ENCODE measurements at places on chromosomes 4 and X.

- no peak for DNase-seq
Observed at GRCh38 chr4:52655506-52655905, 3.6 kb downstream of the USP46 start.

DNA sequence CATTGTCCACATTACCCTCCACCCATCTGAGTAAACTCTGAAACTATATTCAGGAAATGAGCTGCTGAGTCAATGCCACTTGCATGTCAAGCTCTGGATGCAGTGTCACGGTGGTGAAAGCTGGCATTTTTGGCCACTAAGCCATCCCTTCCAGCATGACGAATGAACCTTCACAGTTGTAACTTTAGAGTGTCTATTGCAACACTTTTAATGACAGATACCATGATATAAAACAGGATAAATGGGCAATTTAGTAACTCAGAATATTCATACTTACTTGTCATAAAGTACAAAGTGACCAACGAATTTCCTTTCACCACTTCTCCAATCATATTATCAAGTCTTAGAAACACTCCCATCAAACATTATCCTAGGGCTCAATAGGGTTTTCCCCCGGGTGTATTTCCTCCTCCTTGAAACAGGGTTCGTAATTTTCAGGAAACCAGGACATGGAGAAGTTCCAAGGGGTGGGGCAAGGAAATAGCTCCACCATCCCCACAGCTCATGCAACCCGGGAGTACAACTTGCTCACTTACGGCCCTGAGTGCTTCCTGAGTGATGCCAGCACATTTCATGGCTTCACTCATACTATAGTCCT lies 73.1 kb downstream of the MTHFD2L start:
- no peak for DNase-seq

DNA sequence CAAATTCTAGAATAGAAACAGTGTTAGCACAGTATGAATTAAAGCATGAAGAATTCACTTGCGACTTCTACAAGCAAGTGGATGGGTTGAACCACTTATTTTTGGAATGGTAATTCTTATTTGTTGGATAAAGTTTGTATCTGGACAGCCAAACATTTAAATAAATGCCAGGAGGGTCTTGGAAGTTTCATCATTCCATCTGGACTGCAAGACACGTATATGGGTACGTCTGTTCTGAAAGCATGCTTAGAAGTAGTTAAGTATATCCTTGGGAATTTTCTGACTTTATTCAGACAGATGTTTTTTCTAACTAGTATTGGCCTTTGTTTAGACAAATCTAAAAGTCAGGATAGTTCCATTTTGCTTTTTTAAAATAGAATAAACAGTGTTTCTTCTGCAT lies 77.5 kb upstream of the CASK start:
- DNase-seq, result no peak

- no peak for DNase-seq
Observed at GRCh38 chr4:156495836-156496235, 475.8 kb downstream of the PDGFC start.

- no peak for DNase-seq
Observed at GRCh38 chrX:74171465-74171864, 132.5 kb upstream of the ZCCHC13 start.

- DNase-seq, result no peak
Observed at GRCh38 chr4:186845137-186845842, 121.6 kb upstream of the FAT1 start.

DNA sequence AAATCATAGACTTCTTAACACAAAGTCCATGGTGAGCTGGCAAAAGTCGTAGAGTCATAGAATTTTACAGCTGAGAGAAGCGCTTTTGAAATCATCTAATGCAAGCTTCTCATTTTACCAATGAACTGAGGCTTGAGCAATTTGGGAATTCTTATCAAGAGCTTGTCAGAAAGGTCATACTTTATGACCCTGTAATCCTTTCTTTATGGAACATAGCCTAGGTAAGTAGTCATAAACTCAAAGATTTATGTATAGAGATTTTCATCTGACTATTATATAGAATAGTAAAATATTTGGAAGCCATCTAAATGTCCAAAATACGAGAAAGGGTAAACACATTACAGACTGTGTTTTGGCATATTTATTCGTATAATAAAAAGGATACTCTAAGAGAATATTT lies 563.5 kb downstream of the PCDH7 start:
- no peak for DNase-seq

- peak; percentile 83 for DNase-seq
Observed at GRCh38 chrX:24149351-24150050, at the start of gene ZFX. Gene ZFX, plus strand, starts transcription at chrX:24149729. Its CDS starts 23,014 bp downstream, at chrX:24172743.

- no peak for DNase-seq
Observed at GRCh38 chrX:69234624-69235023, 69.4 kb upstream of the PJA1 start.

- no peak for DNase-seq
Observed at GRCh38 chr4:20391198-20391597, 139.5 kb downstream of the SLIT2 start.

DNA sequence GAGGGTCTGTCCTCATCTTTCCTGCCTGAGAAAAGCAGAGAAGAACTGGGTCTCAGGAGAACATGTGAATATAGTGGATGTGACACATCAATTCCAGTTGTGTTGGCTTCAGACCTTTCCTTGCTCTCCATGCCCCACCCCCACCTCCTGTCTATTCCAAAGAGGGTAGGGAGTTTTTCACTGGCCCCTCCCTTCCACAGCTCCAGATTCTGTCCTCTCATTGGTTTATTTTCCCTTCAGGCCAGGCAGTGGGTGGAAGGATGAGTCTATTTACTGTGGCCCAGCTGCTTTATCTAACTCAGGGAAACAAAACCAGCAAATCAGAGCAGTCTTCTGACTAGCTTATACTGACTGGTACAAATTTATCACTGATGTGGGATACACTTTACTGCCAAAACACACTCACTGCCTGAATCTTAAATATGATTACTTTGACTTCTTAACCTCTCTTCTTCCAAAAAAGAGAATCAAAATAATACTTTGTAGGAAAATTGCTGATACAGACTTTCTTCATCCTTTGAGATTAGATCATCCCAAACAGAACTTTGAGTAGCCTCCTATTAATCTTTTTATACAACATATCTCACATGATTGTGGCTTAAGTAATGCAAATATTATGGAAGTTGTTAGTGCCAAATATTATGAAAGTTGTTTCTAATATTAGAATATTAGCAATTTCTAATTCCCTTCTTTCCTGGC lies 221.2 kb downstream of the MID1 start:
- DNase-seq, result no peak

DNA sequence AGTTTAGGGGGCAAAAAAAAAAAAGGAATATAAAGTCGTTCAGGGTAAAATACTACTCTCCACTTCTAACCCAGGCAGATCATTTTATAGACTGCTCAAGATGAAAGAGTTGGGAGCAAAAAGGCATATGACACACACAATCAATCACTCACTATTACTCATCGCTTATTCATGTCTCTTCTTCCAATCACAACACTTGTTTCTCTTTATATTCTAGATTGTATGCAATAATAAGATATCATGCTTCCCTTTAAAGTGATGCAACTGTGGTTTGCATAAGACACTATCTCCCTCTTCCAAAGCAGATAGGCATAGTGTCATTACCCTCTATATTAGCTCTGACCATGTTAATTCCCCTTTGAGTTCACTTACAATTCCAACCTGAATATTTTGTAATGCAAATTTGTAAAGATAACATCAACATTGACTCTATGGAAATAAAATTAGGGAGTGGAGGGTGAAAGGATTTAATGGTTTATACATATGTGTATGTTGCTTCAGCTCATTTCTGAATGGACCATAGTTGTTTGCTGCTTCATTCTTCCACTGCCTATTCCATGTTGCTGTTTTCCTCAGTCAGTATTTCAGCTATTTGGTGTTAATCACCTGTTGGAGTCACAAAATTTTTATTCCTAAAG lies 154.9 kb upstream of the EPHA5 start:
- DNase-seq, result no peak

DNA sequence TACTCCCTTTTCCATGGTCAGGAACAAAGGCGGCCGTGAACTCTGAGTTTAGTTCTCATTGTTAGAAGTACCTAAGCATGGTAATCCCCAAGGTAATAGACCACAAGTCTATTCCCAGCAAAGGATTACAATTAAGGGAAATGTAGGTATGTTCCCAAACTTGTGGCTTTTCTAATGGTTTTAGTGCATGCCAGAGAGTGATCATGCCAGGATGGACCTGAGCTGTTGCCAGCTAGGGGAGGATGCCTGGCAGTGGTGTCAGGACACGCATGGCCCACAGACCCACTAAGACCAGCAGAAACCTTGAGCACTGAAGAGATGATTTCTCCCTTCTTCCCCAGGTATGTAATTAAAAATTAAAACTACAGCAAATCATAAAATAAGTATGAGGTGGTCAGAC lies 60.8 kb downstream of the COQ2 start:
- DNase-seq, result no peak

GRCh38 chrX:45842207-45842925 lies 641.7 kb upstream of the DIPK2B start:
- DNase-seq, result no peak

DNA sequence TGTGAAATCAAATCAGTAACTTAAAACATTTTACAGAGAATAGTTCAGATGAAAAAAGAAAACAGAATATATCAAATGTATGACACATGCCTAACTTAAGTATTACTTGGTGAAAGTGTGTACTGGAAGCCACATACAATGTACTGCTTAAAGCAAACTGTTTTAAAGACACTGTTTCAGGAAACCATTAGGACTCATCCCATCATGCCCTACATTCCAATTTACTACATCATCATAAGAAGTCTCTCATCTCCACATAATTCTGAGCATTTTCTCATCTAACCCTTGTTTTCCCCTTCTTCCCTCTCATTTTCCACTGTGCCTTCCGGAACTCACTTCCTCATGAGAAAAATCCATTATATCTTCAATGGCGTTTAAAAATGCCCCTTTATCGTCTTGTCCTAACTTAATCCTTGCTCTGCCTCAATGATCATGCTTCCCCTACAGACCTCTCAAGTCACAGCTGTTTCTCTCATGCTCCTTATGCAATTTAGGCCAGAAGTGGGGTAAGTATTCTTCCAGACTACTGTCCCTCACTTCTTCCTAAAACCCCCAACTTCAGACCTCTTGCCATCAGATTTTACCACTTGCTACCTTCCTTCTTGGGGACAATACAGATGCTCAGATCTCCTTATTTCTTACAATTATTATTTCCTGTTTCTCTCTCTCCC lies 26.8 kb upstream of the FGF5 start:
- DNase-seq, result no peak

GRCh38 chr4:91212211-91212610 lies 1085.0 kb downstream of the CCSER1 start:
- DNase-seq, result no peak

GRCh38 chr4:136680271-136680670 lies 852.0 kb downstream of the PCDH18 start:
- DNase-seq, result no peak

GRCh38 chrX:108736509-108737479 lies at the start of gene IRS4:
Gene IRS4, minus strand, starts transcription at chrX:108736563.
- DNase-seq, result peak; percentile 93
